Activated CD4-positive, alpha-beta memory T cell treated with anti-CD3 and anti-CD28 coated beads for 36 hours (primary cell): ENCODE measurements at places on chromosomes 4 and X. TPM values are rescaled to one million over a fixed set of nuclear protein-coding genes. Genes with fewer than 3 reads are reported as not detected.

KLHL5 gene
- total RNA-seq = 35.6 TPM

PDGFRA gene
- total RNA-seq = not detected

NUDT11 gene
- total RNA-seq = 2.8 TPM

CXCL6 gene
- total RNA-seq = not detected

CLCN4 gene
- not detected for total RNA-seq

- DNase-seq = no peak
These were observed 331.1 kb upstream of the CPEB2 start for GRCh38 chr4:14671146-14671545.

GRCh38 chrX:40009462-40009851 lies 88.3 kb downstream of the BCOR start:
- DNase-seq = no peak

DNA sequence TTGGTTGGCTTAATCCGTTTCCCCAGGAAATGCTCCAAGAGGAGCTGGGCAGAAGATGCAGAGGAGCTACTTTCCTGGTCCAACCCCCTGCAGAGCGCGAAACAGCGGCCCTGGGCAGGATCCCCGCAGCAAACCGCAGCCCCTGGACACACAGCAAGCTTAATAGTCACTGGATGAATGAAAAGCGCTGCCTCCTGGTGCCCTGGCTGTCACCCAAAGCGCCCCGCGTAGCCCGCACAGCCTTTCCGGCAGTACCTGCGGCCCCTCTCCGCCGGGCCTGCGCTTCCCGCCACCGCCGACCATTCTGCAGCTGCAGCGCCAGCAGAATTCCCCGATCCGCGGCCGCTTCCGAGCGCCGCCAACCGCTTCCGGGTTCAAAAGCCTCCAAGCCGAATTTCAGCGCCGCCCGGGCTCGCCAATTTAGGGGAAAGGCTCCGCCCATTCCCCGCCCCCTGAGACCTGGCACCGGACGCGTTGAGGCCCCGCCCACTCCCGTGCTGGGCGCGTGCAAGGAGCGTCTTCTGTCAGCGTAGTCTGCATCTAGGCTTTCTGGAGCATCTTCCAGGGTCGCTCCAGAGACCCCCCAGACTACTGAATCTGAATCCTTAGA lies at the start of gene HPF1:
Gene HPF1 (minus strand): TSS at position 370 of the 610 bp plus-strand sequence. CDS start 67 bp downstream, at position 303.
- DNase-seq = peak; percentile 97

- DNase-seq = peak; percentile 32
These were observed at the start of gene KCND1 for GRCh38 chrX:48971249-48972219. TSS of gene KCND1 (minus strand) at chrX:48971844. CDS start at chrX:48970271, 1,573 bp downstream.

DNA sequence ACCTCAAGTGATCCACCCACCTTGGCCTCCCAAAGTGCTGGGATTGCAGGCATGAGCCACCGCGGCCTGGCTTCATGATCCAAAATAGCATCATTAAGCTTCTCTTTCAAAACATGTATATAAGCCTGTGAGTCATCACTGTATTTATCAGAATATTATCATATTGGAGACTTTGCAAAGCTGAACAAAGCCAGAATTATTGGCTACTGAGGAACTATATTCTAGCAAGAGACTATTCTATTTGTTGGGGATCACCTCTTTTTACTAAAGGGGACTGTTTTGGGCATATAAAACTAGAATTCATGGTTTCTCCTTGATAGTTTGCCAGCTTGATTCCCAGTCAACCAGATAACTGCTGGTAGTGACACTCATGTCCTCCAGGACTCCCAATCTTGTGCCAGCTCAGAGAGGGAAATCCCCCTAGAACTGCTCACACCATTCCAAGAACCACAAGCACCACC lies 40.1 kb downstream of the TET2 start:
- no peak for DNase-seq

DNA sequence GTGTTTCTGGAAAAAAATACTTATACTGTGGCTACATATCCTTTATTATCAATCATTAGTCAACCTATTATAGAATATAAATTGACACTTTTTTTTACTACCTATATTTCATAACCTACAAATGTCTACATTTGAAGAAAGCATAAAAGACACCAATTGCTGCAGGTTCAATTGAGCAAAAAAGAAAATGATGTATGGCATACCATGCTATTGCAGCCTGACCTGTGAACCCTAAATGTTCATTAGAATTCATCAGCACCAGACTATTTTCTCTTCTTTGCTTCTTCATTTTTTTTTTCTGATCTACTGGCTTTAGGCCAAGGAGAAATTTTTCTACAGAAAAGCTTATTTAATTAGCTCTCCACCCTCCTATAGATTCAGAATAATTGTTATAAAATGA lies 1628.2 kb upstream of the IGFBP7 start:
- DNase-seq = no peak
